Renal cortex interstitium (tissue), 15 donors: ENCODE measurements at places on chromosomes 6 and 20. TPM values are rescaled to one million over a fixed set of nuclear protein-coding genes. Genes with fewer than 3 reads are reported as not detected.

DNA sequence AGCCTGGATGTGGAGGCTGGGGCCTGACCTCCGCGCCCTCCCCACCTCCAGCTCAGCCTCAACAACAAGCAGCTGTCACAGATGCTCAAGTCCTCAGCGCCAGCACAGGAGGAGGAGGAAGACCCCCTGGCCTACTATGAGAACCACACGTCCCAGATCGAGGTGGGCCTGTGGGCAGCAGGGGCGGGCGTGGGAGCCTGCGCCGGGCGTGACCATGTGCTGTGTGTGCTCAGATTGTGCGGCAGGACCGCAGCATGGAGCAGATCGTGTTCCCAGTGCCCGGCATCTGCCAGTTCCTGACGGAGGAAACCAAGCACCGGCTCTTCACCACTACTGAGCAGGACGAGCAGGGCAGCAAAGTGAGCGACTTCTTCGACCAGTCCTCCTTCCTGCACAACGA lies 23.5 kb downstream of the UQCC2 start:
- no peak for DNase-seq

- DNase-seq = no peak
Measured at GRCh38 chr6:43488667-43489276, 11.4 kb downstream of the TJAP1 start.

DNA sequence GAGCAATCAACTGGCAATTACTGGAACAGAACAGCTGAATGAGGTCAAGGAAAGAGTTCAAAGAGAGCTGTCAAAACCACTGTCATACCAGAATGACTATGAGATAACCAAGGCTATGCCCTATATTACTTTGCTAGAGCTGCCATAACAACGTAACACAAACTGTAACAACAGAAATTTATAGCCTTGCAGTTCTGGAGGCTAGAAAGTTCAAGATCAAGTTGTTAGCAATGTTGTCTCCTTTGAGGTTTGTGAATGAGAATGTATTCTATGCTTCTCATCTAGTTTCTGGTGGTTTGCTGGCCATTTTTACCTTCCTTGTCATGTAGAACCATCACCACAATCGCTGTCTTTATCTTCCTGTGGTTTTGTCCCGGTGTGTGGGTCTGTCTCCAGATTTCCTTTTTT lies 1323.0 kb upstream of the GJE1 start:
- DNase-seq = no peak

Gene BPI
- 1.4 TPM for polyA plus RNA-seq

Gene CALHM6
- 4.9 TPM for polyA plus RNA-seq

- DNase-seq = no peak
Measured at GRCh38 chr6:12353731-12354130, 63.6 kb downstream of the EDN1 start.

DNA sequence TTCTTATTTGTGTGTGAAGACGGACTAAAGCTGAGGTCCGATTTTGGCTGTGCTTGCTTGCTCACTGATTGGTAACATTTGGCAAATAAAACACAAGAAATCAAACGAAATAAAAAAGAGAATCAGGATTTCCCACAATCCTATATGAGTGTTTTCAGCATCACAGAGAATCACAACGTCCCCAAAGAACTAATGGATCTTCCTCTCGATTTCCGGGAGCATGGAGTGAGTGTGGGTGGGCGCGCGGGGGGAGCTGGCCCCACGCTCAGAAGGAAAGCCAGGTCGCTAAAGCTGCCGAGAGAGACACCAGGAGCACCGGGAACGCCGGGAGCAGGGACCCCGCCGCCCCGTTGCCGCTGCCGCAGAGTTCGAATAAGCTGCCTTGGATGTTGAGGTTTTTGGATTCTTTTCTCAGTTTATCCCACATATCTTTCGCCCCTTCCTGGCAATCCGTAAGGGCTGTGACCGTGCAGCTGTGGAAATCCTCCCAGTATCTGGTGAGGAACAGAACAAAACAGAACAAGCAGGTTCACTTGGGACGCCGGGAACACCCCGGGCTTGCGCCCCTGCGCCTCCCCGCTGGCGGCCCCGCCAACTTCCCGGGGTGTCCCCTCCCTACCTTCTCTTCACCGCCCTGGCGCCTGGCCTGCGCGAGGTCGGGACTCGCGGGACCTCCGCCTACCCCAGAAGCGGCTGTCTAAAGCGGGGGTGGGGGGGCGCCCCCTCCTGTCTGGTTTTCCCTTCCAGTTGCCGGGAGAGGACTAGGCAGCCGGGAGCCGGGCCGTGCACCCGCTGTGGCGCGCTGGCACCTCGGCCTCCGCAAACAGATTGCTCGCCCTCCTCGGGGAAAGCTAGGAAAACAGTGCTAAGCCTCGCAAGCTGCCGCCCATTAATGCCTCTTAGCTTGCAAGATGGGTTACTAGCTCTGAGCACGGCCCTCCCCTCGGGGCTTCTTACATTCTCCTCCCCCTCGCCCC lies 7.7 kb downstream of the NRN1 start:
- no peak for DNase-seq

Gene HUS1B
- 0.19 TPM for polyA plus RNA-seq

- no peak for DNase-seq
Measured at GRCh38 chr6:40042232-40042631, 108.0 kb upstream of the MOCS1 start.

Gene MCCD1
- 13.5 TPM for polyA plus RNA-seq

Gene PGC
- 0.07 TPM for polyA plus RNA-seq

Gene C20orf144
- 0.25 TPM for polyA plus RNA-seq

Gene SIRPA
- polyA plus RNA-seq = 24.4 TPM

- DNase-seq = no peak
Measured at GRCh38 chr6:139736325-139736906, 362.0 kb upstream of the CITED2 start.

DNA sequence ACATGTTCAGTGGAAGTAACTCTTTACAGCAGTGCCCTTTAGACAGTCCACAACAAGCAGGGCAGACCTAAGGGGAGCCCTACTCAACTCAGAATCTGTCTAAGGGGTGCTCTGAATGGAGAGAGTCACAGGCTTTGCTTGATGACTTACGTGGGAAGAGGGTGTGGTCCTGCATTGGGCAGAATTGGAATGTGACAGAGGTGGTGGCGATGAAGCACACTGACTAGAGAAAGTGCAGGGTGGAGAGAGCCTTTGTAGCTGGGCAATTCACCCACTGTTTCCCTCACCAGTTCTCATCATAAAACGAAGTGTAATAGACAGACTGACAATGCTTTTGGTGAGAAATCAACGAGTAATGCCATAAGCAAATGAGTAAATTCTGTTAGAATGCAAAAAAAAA lies 11.2 kb downstream of the TP53INP2 start:
- DNase-seq = no peak

DNA sequence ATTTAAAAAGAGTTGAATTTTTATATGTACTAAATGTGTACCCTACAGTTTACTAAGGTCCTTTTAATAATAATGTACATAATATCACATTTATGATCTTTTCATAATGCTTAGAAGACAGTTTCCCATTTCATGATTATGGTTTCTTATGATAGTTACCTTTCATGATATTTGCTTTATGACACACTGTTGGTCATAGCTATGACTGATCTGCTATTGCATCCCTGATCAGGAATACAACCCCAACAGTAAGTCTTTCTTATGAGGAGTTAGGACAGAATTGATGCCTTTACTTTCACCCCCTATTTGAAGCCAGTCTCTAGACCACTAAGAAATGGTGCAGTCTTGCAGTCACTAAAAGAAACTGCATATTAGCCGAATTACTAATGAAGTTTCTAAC lies 31.0 kb downstream of the LCA5 start:
- DNase-seq = no peak

- DNase-seq = no peak
Measured at GRCh38 chr6:150898399-150899170, 33.1 kb downstream of the MTHFD1L start.

DNA sequence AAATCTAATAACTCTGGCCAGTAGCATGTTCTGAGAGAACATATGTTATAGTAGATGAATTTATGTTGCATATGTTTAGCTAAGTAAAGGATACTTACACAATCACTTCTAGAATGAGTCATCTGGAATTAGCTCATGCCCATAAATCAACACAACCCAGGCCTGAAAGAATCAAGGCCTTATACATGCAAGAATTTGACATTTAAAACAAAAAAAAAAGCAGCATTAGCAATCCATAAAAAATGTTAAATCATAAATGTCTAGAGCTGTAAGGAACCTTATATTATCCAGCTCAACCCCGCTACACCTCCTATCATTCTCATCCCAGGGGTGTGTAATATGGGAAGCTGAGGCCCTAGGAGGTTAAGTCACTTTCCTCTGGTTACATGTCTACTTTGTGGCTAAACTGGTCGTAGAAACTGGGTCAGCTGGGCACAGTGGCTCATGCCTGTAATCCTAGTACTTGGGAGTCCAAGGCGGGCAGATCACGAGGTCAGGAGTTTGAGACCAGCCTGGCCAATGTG lies 105.2 kb upstream of the CARMIL1 start:
- no peak for DNase-seq

Gene PRKN
- polyA plus RNA-seq = 11.4 TPM

DNA sequence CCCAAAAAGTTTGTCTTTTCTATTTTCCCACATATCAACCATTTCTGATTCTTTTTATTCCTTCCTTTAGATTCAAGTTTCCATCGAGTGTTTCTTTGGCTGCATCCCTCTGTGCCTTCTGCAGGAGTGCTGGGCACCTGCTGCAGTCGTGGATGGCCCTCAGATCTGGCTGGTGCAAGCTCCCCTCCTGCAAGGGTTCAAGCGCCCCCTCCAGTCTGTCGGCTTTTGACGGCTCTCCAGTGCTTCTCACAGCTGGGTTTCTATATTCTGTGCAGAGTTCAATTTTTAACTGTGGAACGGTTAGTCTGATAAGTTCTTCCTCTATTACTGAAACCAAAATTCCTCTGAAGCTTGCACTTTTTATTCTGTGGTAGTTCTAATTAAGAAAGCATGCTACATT lies 132.1 kb downstream of the HUS1B start:
- no peak for DNase-seq

DNA sequence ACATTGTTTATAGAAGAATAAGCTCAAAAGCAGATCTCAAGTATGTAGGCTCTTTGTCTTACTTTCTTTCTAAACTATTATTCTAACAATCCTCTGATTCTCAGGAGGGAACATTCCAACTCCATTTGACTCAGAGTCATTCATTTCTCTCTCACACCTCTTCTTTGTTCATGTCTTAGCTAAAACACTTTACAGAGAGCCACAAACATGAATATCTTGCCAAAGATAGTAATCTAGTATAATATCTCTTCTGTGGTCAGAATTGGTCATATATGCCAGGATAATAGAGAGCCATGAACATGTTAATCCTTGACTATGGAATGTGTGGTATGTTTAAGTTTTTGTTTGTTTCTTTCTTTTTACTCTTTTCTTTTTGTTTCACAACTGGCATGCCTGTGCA lies 456.0 kb upstream of the PTCHD4 start:
- DNase-seq = no peak

DNA sequence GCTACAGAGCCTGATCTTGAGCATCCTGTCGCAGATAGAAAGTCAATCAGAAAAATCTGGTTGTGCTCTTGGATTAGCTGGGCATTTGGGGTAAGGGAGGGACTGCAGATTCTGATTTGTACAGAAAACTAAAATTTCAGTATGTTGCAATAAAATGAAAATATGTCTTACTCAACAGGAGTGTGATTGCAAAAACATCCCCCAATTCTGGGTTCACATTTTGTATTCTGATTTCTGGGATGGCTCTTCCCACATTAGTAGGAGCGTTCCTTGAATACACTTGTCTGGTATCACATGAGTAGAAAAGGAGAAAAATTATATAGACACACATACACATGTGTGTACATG lies 40.5 kb downstream of the PANK2 start:
- DNase-seq = no peak

- DNase-seq = no peak
Measured at GRCh38 chr20:45994761-45995493, 13.8 kb upstream of the MMP9 start.

- DNase-seq = no peak
Measured at GRCh38 chr6:75396005-75396800, 97.4 kb downstream of the FILIP1 start.

DNA sequence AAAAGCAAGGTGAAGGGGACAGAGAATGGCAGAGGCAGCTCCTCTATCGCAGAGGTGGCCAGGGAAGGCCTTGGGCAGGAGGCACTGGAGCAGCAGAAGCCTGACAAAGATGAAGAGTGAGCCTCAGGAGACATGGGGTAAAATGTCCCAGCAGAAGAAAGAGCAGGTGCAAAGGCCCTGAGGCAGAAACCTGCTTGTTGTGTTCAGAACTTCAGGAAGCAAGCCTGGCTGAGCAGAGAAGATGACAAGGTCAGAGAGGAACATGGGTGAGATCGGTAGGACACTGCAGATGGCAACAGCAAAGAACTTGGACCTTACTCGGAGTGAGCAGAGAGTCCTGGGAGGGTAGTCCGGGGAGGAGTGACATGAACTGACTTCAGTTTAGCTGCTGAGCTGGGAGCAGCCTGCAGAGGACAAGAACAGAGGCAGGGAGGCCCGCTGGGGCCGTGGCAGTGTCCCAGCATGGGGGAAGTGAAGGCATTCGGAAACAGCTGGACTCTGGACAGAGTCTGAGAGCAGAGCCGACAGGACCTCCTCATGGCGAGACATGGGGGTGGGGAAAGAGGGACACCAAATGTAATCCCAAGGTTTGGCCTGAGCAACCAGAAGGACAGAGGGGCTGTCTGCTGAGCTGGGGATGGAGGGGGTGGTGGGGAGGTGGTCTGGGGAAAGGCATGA lies 106.3 kb downstream of the PREX1 start:
- DNase-seq = no peak

DNA sequence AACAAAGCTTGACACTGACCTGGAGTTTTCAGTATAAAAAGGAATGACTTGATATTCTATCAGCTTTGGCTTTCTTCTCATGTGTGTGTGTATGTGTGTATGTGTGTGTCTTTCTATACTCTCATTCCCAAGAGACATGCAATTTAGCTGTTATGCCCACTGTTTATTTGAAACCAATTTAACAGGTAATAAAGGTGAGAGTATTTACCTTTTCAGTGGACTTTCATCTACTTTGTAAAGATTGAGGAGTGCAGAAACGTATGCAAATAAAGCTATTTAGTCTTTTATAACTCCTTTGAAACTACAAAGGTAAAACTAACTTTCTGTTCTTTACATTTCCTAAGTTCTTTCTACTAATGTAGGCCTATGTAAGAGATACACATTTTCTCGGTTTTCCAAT lies 103.5 kb upstream of the HS3ST5 start:
- no peak for DNase-seq

GRCh38 chr20:58719258-58719657 lies 26.7 kb downstream of the NPEPL1 start:
- no peak for DNase-seq

DNA sequence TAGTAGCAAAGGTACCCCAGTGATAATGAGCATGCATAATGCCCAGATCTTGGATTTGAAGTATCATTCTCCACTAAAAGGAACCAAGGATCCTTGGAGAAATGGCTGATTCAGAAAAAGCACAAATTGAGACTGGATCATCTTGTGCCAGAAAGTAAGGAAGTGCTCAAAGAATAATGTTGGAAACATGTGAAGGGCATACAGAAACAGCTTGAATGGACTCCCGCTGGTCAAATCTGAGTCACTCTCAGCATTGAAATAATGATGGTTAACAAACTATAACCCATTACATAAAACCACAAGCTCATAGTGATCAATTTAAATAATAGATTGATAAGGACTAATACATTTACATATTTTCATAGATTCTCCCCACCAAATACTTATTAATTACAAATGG lies 3.6 kb upstream of the OSTM1 start:
- DNase-seq = no peak

GRCh38 chr6:156437121-156437879 lies 339.9 kb upstream of the ARID1B start:
- DNase-seq = no peak

Gene GINS1
- polyA plus RNA-seq = 21.0 TPM

GRCh38 chr6:168128006-168128630 lies 49.1 kb upstream of the FRMD1 start:
- no peak for DNase-seq
